ENCODE measurements at places on chromosomes 7 and 10. TPM values are rescaled to one million over a fixed set of nuclear protein-coding genes. Genes with fewer than 3 reads are reported as not detected.

- DNase-seq, result no peak
Observed at GRCh38 chr7:130063036-130063435, 7.3 kb upstream of the KLHDC10 start.

GRCh38 chr7:112083776-112084355 lies 122.3 kb downstream of the DOCK4 start:
- DNase-seq, result no peak

DNA sequence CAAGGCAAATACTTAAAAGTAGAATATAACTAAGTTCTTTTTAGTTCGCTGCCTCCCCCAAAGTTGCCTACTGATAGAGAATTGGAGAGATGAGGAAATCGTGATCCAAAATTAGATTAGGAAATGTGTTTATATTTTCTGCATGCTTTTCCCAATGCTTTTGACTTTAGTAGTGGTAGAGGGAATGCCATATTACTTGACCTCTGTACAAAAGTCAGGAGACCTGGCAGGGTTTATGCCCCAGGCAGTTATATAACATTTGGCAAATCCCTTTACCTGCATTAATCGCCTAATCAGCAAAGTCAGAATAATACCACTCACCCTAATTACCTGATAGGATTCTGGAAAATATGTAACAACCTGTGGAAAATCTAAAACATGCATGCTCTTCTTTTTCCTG lies 142.9 kb downstream of the ANKRD30A start:
- DNase-seq, result no peak

DNA sequence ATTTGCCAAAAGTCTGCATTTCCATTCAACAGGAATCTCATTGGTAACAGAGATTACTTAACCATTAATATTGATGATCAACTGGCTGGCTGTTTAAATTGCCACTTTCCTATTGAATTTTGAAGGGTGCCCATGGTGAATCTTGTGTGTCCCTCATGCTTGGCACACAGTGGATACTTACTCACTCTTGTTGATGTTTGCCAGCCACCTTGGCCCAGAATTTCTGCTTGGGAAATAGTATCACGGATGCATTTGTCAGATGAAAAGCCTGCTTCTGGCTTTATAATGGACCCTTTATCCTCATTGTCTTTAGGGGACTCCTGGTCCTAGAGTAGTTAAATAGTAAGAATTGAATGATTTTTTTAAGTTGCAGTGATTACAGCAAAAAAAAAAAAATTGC lies 52.0 kb downstream of the MMRN2 start:
- no peak for DNase-seq

GRCh38 chr7:7427363-7427762 lies 108.3 kb downstream of the COL28A1 start:
- no peak for DNase-seq

GRCh38 chr10:82340166-82340565 lies 465.2 kb downstream of the NRG3 start:
- DNase-seq, result no peak

DNA sequence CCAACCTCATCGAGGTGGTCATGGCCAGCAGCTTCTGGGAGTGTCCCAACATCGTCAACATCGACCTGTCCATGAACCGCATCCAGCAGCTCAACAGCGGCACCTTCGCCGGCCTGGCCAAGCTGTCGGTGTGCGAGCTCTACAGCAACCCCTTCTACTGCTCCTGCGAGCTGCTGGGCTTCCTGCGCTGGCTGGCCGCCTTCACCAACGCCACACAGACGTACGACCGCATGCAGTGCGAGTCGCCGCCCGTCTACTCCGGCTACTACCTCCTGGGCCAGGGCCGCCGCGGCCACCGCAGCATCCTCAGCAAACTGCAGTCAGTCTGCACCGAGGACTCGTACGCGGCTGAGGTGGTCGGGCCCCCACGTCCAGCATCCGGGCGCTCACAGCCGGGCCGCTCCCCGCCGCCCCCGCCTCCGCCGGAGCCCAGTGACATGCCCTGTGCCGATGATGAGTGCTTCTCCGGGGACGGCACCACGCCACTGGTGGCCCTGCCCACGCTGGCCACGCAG lies 75.0 kb downstream of the ELFN1 start:
- no peak for DNase-seq

DNA sequence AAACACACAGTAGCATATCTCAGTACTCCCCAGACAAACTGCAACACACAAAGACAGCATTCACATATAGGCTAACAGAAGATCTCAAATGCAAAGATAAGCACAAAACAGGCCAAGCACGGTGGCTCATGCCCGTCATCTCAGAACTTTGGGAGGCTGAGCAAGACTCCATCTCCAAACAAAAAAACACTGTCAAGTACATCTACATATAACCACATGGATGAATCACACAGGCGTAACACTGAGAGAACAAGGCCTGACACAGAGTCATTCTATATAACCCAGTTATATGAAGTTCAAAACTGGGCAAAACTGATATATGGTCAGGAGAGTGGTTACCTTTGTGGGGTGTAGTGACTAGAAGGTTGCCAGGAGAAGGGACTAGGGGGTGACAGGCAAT lies 506.4 kb downstream of the KCNMA1 start:
- no peak for DNase-seq

- DNase-seq, result no peak
Observed at GRCh38 chr7:88791891-88792290, 3.6 kb downstream of the TEX47 start.

DNA sequence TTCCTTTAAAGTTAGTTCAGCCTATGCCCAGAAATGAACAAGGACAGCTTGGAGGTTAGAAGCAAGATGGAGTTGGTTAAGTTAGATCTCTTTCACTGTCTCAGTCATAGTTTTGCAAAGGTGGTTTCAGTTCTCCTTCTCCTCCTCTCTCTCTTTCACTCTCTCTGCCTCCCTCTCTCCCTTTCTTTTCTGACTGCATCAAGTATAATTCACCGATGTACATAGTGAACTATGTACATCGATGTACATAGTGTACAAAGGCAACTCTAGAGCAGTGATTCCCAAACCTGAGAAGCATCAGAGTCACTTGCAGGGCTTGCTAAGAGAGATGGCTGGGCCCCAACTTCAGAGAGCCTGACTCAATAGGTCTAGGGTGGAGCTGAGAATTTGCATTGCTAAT lies 1259.7 kb downstream of the TYW1 start:
- no peak for DNase-seq

- no peak for DNase-seq
Observed at GRCh38 chr10:92830478-92831389, 17.6 kb upstream of the EXOC6 start.

DNA sequence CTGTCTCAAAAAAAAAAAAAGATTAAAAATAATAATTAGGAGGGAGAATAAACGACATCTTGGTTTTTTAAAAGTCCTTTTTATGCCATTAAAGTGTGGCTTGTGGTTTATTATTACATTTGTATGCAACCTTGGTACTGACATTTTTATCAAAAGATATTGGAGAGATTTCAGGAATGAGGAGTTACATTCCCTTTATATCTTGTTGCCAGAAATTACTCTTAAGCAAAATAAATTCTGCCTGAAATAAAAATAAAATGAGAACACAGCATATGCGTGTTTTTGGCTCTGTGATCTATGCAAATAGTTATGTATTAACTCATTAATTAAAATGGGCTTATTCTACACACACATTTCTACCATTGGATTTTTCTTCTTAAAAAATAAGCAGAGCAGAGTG lies 202.4 kb downstream of the BICC1 start:
- no peak for DNase-seq

GRCh38 chr10:105148921-105149320 lies 507.8 kb downstream of the SORCS3 start:
- DNase-seq, result no peak

- no peak for DNase-seq
Observed at GRCh38 chr7:156397249-156397648, 243.3 kb upstream of the RNF32 start.

GRCh38 chr7:100965045-100965722 lies 4.2 kb upstream of the MUC12 start:
- DNase-seq, result no peak

GRCh38 chr10:69353977-69354635 lies 62.6 kb downstream of the TACR2 start:
- no peak for DNase-seq

- peak; percentile 78 for DNase-seq
Observed at GRCh38 chr10:93445097-93445960, 36.8 kb downstream of the MYOF start.

DNA sequence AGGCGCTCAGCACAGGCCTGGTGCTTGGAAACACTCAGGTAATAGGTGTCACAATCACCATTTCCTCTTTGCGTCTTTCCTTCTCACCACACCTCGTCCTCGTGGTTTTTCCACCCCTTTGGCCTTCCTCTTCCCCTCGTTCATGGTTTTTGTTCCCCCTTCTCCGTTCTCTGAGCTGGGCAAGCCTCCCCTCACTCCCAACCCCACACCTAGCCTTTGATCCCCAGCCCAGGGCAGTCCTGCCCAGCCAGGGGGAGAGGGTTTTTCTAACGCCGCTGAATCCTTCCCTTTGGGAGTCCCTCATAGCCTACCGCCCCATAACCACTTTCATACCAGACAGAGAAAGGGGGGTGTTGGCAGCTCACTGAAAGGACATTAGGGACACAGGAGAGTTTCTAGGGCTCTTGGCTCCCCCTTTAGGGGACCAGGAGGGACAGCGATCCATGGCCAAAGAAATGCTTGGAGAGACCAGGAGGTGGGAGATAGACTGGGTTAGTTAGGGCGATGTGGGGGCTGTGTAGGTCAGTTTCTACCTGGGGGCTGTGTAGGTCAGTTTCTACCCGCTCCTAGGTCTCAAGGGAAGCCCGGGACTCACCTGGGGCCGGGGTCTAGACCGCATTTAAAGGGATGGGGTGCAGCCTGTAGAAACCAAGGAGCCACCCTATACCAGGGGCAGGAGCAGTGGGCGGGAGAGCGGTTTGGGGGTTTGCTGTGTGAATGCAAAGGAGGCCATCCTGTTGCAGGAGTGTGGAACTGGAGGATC lies 1.4 kb downstream of the EPHB4 start:
- no peak for DNase-seq

DNA sequence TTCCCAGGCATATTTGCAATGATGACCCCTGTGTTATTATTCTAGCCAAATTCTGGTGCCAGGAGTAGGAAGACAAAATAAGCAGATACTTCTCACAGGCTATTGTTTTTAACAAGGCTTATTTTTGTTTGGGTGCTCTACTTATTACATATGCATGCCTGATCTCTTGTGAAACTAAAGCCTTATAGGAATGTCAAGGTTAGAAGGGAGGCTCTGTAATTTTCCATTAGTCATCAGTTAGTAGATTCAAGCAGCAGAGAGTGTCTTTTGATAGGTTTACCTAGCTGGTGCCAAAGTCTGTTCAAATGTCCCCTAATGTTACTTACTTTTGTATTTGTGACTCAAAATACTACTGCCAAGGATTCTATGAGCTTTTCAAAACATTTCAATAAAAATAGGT lies 11.7 kb upstream of the TMEM106B start:
- no peak for DNase-seq

- no peak for DNase-seq
Observed at GRCh38 chr7:85480666-85481065, 293.8 kb upstream of the SEMA3D start.

GRCh38 chr7:92044940-92045339 lies 89.3 kb downstream of the CYP51A1 start:
- no peak for DNase-seq

The INA gene
- polyA plus RNA-seq, result 322 TPM

The RET gene
- polyA plus RNA-seq, result 40.3 TPM

The CDNF gene
- polyA plus RNA-seq, result 1.5 TPM

The ADCY1 gene
- 79.2 TPM for polyA plus RNA-seq

The GIMAP8 gene
- 3.9 TPM for polyA plus RNA-seq

The PILRB gene
- polyA plus RNA-seq, result 50.2 TPM

The C10orf67 gene
- polyA plus RNA-seq, result 1.5 TPM

The GFRA1 gene
- polyA plus RNA-seq, result 50.1 TPM

The EVX1 gene
- 1.3 TPM for polyA plus RNA-seq

The UPK3B gene
- polyA plus RNA-seq, result 0.25 TPM

The SUN3 gene
- not detected for polyA plus RNA-seq

The GNGT1 gene
- polyA plus RNA-seq, result not detected

The ANKRD61 gene
- polyA plus RNA-seq, result 0.74 TPM

The NKX1-2 gene
- 1.9 TPM for polyA plus RNA-seq

The GIMAP2 gene
- polyA plus RNA-seq, result 7.3 TPM

The CUBN gene
- 5.7 TPM for polyA plus RNA-seq

The GPR15LG gene
- polyA plus RNA-seq, result not detected

Measured in spinal cord (tissue), 10 donors.